ENCODE measurements at places on chromosomes 11 and 22. TPM values are rescaled to one million over a fixed set of nuclear protein-coding genes. Genes with fewer than 3 reads are reported as not detected.

GRCh38 chr11:79110796-79111195, 330.0 kb downstream of the TENM4 start:
- no peaks in the 10 kb centered on the region for H3K36me3 ChIP-seq
- H3K4me3 ChIP-seq, result no peak overlapping the region
- no peaks in the 10 kb centered on the region for H3K4me1 ChIP-seq
- no peaks in the 10 kb centered on the region for H3K27me3 ChIP-seq
- DNase-seq, result no peak

GRCh38 chr11:121143921-121144320, 42.9 kb downstream of the TECTA start:
- H3K27me3 ChIP-seq, result no peaks in the 10 kb centered on the region
- H3K36me3 ChIP-seq, result no peaks in the 10 kb centered on the region
- no peak overlapping the region for H3K4me3 ChIP-seq
- no peak for DNase-seq

DNA sequence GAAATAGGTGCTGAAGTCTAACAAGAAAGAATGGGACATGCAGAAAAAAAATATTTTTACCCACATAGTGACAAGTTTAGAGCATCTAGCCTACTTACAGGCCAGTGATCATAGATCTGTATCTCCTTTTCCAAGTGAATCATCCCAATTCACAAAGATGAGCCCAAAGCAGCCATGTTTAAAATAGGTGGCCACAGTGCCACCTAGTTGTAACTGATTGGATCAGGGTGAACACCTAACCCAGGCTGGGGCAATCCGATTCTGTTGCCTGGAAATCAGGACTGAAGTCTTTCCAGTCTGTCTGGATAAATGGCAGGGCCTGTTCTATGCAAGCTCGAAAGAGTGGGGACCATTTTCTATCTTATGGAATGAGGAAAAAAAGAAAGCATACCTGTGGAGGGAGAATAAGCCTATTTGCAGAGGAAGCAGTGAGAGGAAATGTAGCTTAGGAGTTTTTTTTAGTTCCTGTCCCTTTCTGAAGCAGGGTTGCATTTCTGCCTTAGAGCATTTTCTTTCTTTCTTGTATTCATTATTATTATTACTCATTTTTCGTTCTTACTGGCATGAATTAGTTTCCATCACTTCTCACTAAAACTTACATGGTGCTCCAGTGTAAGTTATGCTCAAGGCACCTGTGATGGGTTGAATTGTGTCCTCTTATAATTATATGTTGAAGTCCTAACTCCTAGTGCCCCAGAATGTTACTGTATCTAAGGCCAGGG, 113.2 kb upstream of the RAG2 start:
- no peak overlapping the region for H3K4me3 ChIP-seq
- H3K27ac ChIP-seq, result no peak overlapping the region
- DNase-seq, result no peak
- no peaks in the 10 kb centered on the region for H3K27me3 ChIP-seq

GRCh38 chr22:41284465-41284864, 1.5 kb downstream of the RANGAP1 start:
- H3K27me3 ChIP-seq, result no peaks in the 10 kb centered on the region
- peaks cover 14% of the 10 kb centered on the region for H3K4me1 ChIP-seq
- DNase-seq, result peak; percentile 20
- peaks cover 46% of the 10 kb centered on the region for H3K36me3 ChIP-seq

GRCh38 chr11:131912134-131912533, 541.7 kb downstream of the NTM start:
- DNase-seq, result no peak
- H3K4me1 ChIP-seq, result peaks cover 5% of the 10 kb centered on the region
- no peaks in the 10 kb centered on the region for H3K36me3 ChIP-seq
- no peak overlapping the region for H3K4me3 ChIP-seq
- H3K27ac ChIP-seq, result no peak overlapping the region

DNA sequence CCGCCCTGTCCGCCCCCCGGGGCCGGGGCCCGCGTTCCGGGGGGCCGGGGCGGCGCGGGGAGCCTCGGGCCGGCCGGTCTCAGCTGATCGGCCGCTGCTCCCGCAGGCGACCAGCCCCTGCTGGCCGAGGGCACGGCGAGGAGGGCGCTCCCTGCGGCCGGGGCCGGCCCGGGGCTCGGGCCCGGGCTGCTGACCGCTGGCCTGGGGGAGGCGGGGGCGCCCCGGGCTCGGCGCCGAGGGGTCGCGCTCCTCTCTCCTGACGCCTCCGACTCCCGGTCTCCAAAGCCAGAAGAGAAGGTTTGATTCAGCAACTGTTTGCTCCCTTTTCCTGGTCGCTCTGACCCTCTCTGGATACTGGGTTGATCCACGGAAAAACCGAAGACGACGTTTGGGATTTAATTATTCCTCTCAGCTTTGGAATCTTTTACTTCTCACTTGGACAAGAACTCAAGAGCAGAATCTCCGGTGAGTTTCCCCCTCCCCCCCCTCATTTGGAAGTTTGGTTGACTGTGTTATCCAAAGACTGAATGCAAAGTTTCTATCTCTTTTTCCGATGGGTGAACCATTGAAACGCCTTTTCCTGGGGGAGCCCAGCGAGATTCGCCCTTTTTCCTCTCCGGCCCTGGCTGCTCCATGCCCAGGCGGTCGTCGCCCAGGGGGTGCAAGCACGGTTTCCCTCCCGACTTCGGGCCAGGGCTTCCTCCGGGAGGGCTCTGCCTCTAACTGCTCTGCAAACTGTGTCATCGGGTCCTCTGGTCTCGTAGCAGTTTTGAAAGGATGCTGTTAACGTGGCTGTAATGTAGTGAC, 725 bp downstream of the KDM2A start:
- H3K4me3 ChIP-seq, result peak overlapping the region; percentile 99
- H3K4me1 ChIP-seq, result peaks cover 25% of the 10 kb centered on the region
- peak; percentile 26 for DNase-seq
- H3K36me3 ChIP-seq, result no peaks in the 10 kb centered on the region

DNA sequence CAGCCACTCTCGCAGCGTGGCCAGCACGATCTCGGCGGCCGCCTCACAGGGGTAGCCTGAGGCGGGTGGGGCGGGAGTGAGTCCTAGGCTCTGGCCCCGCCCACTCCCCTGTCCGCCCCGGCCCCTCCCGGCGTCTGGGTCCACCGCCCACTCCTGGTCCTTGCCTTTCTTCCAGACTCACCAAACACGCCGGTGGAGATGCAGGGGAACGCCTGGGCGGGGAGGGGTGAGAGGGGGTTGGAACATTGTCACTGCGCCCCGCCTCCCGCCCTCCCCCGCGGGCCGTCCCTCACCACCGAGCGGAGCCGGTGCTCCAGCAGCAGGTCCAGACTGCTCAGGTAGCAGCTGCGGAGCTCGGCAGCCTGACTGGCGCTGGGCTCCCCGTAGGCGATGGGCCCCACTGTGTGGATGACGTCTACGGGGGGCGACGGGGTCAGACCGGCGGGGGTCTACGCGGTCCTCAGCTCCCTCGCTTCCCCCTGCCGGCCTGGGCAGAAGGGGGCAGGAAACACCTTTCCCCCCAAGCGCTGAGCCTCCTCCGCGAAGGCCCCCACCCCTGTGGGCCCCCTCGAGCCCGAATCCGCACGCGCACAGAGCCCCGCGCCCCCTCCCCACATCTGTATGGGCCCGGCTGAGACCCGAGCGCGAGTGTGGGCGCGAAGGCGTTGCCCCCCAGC, 13.2 kb downstream of the OTUB1 start:
- peaks cover 42% of the 10 kb centered on the region for H3K4me1 ChIP-seq
- peak overlapping the region; percentile 54 for H3K4me3 ChIP-seq
- no peak overlapping the region for H3K27ac ChIP-seq
- peaks cover 35% of the 10 kb centered on the region for H3K36me3 ChIP-seq
- no peaks in the 10 kb centered on the region for H3K27me3 ChIP-seq

DNA sequence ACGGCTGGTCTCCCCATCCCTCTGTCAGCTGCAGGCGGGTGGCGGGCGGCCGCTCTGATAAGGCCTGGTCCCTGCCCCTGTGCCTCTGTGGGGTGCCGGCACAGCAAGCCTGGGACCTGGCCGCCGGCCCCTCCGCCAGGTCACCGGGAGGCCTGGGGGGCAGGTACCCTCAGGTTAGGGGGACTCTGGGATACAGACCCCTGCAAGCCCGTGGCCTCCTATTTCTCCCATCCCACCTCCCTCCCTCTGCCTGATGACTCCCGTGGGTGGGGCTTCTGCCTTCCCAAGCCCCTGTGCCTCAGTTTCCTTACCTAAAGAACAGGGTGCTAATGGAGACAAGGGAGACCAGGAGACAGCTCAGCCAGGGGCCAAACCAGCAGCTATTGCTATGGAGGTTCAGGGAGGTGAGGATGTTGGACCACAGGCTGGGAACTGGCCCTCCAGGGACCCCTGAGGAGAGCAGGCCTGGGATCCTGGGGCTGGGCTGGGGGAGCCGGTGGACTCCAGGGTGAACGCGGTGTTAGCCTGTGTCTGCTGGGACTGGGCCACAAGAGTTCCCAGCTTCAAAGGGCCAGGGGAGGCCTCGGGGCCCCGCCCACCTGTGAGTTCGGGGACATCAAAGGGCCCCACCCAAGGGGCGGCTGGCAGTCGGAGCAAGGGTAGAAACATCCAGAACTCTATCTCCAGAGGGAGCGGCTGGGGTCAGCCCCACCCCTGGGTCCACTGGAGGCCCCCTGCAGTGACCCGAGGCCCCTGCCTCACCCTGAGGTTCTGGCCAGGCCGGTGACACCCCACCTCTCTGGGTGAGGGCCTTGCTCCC, 32.0 kb upstream of the TH start:
- DNase-seq, result peak; percentile 18
- H3K36me3 ChIP-seq, result no peaks in the 10 kb centered on the region
- H3K27me3 ChIP-seq, result no peaks in the 10 kb centered on the region
- H3K27ac ChIP-seq, result no peak overlapping the region

DNA sequence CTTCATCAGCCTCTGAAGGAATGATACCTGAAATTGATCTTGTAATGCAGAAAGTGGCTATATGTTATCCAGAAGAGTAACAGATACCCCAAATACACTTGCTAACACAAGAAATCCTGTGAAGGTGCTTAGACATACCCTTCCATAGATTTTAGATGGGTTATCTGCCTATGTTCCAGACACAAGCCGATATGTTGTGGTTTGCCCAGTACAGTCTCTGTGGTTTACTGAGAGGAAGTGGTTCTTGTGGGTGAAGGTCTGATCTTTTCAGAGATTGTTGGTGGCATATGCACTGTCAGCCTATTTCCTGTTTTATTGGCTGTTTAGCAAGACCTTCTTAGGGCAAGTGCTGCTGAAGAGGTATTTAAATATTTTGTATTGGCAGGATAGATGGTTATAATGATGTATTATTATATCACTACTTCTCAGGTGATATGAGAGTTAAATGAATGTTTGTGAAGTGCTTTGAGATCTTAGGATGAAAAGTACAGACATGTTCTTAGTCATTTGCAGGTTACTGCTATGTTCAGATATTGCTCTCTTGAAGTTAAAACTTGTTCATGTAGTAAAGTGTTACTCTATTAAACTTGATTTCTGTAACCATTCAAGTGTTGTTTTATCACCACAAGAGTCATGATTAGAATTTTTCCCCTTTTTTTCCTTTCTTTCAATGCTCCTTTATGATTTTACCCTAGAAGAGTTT, 8.2 kb downstream of the ARHGEF12 start:
- H3K4me1 ChIP-seq, result peaks cover 56% of the 10 kb centered on the region
- no peak for DNase-seq
- H3K4me3 ChIP-seq, result no peak overlapping the region
- H3K36me3 ChIP-seq, result no peaks in the 10 kb centered on the region
- no peaks in the 10 kb centered on the region for H3K27me3 ChIP-seq

Gene TRAF6
- 2.7 TPM for polyA plus RNA-seq

Gene SERHL2
- polyA plus RNA-seq, result 3.4 TPM

Gene VSIG2
- polyA plus RNA-seq, result 0.61 TPM
